ENCODE measurements at places on chromosomes 1 and 21.

- DNase-seq, result no peak
Observed at GRCh38 chr1:64062941-64063581, 140.4 kb upstream of the UBE2U start.

- no peak for DNase-seq
Observed at GRCh38 chr1:84755216-84755615, 65.0 kb upstream of the SSX2IP start.

- no peak for DNase-seq
Observed at GRCh38 chr1:200179126-200179780, 151.7 kb downstream of the NR5A2 start.

- no peak for DNase-seq
Observed at GRCh38 chr1:227343206-227343605, 24.9 kb upstream of the CDC42BPA start.

GRCh38 chr1:64312431-64312830 is 109.0 kb downstream of the UBE2U start:
- no peak for DNase-seq

- no peak for DNase-seq
Observed at GRCh38 chr1:25906644-25907300, 553 bp upstream of the STMN1 start.

GRCh38 chr1:235014756-235015155 is 113.9 kb downstream of the TOMM20 start:
- no peak for DNase-seq

GRCh38 chr1:165034136-165034809 is 322.2 kb downstream of the LMX1A start:
- no peak for DNase-seq

DNA sequence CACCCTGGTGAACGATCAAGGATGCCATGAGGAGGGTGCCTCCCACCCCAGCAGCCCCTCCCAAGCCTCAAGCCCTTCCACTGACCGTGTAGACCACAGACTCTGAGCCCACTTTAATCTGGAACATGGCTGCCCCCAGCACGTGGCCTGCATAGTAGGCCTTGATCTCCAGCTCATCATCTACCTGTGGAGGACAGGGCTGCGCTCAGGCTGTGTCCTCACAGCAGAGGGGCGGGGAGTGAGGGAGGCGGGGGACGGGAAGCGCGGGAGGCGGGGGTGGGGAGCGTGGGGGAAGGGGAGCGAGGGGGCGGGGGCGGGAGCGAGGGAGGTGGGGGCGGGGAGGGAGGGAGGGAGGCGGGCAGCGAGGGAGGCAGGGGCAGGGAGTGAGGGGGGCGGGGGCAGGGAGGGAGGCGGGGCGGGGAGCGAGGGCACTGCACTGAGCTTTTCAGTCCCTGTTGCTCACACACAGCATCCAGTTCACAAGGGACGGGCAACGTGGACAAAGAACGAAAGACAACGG is 7.1 kb downstream of the PUSL1 start:
- DNase-seq, result no peak

DNA sequence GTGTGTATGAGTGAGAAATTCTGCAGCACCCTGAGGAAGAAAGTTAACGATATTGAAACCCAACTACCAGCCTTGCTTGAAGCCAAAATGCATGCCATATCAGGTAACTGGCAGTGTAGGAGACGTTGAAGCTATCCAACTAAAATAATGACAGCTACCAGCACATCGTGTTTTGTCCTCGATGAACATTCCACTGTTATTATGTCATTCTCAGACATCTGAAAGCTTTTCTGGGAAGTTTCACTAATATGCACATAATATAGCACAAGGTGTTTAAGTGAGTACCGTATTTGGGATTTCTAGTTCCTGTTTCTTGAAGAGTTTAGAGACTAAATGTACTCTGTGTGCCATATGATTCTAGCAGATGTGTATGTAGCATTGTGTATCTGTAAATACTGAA is 173.5 kb downstream of the DISC1 start:
- DNase-seq, result no peak

DNA sequence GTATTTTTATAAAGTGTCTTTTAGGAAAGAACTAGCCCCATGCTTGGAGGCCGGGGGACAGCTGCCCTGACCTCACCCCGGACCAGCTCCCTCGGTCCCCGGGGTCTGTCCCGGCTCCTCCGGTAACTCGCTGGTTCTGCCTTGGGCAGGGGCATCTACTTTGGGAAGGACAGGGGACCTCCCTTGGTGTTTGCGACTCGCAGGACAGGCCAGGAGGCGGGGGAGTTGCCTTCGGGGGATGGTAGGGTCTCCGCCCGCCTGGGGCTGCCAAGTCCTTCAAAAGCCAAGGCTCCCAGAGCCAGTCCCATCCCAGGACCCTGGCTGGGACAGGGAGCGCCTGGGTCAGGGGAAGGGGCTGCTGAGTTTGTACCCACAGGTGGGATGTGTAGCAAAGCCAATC is 157.9 kb downstream of the PEX14 start:
- no peak for DNase-seq

DNA sequence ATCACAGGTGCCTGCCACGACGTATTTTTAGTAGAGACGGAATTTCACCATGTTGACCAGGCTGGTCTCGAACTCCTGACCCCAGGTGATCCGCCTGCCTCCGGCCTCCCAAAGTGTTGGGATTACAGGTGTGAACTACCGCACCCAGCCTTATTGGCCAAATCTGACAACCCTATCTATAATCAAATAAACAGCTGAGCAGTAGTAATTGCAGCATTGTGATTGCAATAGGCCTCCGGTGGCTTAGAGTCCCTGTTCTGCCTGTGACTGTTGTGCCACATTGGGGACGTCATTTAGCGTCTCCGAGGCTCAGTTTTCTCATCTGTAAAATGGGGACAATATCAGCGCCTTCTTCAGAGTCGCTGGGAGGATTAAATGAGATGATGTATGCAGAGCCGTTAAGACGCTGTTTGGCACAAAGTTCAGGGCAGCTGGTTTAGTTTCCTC is 569 bp upstream of the CAPN2 start:
- no peak for DNase-seq

DNA sequence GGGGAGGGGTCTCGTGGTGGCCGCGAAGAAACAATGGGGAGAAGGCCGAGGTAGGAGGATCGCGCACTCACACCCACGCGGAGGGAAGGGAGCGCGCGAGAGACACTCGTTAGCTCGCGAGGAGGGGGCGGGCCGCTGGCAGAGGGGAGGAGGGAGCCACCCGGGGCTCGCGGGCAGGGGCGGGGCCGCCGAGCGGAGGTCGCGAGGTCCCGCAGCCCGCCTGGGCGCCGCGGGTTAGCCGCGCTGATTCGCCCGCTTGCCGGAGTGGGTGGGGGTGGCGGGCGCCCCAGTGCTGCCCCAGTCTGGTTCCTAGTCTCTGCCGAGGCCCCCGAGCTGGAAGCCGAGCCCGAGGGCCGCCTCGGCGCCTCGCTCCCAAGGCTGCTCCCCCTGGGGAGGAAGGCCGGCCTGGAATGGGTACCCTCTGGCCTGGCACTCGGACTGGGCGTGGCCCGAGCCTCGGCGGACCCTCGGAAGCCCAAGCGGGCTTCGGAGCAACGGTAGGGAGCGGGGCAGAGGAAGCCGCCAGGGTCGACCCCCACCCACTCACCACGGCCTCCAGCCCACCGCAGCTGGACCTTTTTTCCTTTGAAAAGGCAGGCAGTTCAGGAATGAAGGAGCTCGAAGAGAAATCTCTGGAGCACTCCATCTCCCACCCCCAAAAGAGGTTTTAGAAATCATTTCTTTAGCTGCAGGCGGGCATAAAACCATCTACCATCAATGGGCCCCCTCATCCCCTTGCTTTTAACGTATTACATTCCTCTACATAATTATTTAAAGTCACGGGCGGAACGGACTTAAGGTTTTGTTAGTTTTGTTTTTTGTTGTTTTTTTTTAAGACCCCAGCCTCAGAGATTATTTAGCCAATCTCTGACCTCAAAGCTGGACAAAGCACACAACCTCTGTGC is 722 bp upstream of the TUT4 start:
- peak; percentile 91 for DNase-seq

- no peak for DNase-seq
Observed at GRCh38 chr1:176448340-176448739, 14.6 kb upstream of the PAPPA2 start.

- DNase-seq, result no peak
Observed at GRCh38 chr1:227543283-227544066, 19.9 kb upstream of the ZNF678 start.

- DNase-seq, result no peak
Observed at GRCh38 chr1:45191418-45191783, 15.0 kb downstream of the ZSWIM5 start.

DNA sequence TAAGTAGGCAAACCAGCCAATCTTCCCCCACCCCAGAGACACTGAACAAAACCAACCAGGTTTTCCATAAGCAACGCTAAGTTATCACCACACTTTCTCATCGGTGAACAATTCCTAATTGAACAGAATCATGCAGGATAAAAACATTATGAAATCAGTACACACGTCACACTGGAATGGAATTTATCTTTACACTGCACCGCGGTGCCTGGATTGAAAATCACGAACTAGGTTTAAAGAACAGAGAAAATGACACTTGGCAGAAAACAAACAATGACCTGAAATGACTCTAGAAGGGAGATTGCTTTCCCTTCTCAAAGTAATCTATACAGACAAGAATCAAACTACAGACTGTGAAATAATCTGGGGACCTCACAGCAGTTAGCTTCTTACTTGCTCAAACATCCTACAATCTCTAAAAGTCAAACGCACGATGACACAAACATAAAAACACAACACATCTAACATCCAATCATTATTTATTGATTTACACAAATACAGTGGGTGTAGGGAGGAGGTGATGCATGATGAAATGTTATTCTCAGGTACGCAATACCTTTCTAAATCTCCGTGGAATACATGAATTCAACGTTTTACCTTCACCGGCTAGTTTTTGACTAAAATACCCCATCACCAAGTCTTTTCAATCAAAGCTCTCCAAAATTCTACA is 1.9 kb downstream of the EIF4G3 start:
- no peak for DNase-seq

DNA sequence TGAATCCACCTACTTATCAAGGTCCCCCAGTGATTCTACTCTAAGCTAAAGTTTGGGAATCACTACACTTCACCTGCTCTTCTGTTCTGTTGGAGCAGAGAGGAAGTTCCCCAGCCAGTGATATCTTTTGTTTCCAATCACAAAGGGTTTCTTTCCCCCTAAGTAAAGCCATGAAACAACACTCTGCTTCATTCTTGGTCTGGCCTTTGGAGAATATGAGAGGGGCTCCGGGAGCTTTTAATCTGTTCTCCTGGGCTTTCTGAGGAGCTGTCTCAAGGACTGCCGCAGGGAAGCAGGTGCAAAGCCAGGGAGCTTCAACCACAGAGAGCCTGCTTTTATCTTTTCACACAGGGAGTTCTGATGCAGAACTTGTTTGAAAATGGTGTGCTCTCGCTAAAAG is 10.1 kb upstream of the SLAMF9 start:
- no peak for DNase-seq

DNA sequence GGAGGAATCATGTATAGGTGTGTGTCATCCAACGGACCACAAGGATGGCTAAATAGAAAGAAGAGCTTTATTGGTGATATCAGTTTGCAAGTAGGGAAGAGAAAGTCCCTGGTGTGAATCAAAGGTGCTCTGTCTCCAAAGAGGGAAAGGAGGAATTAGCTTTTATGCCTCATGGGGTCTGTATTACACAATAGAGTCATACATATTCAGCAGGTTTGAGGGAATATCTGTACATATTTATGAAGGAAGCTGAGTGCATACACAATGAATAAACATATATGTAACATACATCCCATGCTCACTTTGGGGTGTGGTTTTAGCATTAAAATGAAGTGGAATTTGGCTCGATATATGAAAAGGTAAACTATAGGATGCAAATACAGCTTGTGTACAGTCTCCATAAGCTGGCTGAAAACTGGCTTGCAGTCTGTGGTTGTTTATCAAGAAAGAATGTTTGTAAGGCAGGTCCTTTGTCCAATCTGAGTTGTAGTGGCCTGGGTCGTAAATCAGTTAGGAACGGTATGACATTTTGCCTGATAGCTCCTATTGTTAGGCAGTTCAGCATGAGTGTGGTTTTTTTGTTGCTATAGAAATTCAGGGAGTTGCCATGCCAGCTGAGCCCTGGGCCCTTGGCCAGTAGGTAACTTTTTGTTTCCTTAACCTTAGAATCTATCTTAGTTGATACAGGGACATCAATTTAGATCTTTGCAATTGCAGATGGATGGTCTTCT is 198.0 kb upstream of the ZP4 start:
- no peak for DNase-seq

GRCh38 chr1:184226100-184226487 is 160.7 kb upstream of the C1orf21 start:
- no peak for DNase-seq

- no peak for DNase-seq
Observed at GRCh38 chr1:3054474-3054873, 14.5 kb upstream of the PRDM16 start.

DNA sequence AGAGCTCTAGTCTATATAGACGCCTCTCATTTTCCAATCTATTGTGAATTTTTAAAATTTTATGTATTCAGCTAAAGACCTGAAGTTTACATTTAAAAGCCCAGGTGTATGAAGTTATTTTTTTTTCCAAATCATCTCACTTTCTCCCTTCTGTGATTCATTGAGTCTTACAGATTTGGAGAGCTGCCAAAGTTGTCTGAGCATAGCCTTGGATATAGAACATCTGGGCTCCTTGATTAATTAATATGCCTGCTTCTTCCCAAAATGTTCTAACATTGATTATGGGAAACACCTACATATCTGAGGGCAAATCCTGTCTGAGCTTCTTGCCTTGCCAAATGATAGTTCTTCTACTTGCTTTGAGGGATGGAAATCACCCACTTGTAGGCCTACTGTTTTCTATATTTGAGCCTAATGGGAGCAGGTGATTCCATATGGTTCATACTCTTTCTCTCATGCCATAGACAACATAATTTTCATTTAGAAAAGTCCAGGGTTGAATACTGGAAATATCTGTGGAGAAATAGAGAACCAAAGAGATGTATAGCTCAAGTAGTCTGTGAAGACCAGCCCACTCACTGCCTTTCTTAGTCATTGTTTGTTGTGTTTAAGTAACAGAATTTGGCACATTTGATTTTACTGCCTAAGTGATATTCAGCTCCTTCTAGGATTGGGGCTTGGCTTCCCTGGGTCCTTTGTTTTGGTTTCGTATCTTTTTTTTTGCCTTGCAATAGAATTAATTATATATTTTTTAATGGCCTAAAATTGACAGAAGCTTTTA is 46.2 kb downstream of the MACF1 start:
- DNase-seq, result no peak

DNA sequence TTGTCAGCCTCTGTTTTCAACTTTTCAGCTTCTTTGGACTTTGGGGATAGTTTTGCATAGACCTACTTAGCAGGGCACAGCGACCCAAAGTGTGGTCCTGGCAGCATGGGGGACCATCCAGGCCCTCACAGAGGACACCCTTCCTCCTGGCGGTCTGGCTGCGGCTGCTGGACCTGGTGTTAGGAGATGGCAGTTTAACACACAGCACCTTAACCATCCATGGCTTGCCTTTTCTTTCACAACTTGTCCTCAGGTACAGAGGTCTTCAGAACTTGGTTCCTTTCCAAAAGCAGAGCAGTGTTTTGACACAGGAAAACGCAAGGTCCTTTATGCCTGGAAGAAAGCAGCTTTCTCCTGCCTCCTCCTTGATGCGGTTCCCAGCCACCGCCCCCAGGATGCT is 68.1 kb downstream of the RHOU start:
- DNase-seq, result no peak
